ENCODE measurements at places on chromosomes 11 and 22.

- DNase-seq: no peak
Observed at GRCh38 chr11:2146051-2146450, 6.9 kb upstream of the IGF2 start.

DNA sequence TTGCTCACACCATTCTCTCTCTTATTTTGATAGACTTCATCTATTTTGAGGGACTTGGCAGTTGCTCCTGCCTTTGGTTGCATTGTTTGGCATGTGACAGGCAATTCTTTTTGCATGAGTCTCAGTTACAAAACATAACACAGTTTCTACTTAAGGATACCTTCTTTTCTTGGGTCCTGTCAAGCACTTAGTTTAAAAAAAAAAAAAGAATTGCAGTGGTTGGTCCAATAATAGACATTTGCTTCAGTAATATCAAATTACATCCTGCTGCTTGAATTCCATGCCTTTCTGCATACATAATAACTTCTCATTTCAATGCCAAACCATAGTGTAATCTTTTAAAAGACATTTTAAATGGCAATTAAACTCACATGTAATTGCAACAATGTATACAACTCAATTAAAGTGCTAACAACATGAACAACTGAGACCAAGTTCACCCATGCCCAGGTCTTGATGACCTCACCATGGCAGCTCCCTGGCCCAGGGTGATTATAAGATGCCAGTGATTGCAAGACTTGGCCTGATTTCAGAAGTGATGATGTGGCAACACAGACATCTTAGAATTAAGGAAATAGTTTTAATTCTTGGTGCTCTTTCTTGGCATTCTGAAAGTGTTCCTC, 32.2 kb upstream of the PLET1 start:
- no peak for DNase-seq

DNA sequence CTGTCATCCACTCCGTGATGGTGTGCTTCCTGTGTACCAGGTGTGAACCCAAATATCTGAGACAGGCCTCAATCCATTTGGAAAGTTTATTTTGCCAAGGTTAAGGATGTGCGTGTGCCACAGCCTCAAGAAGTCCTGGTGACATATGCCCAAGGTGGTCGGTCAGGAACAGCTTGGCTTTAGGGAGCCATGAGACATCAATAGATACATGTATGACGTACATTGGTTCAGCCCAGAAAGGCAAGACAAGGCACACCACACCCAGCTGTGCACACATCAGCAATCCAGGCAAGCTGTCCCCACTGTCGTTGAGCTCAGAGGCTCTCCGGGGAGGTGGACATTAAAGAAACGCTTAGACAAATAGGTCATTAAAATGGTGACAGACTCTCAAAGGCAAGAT, 56.8 kb upstream of the SHANK2 start:
- DNase-seq: no peak

DNA sequence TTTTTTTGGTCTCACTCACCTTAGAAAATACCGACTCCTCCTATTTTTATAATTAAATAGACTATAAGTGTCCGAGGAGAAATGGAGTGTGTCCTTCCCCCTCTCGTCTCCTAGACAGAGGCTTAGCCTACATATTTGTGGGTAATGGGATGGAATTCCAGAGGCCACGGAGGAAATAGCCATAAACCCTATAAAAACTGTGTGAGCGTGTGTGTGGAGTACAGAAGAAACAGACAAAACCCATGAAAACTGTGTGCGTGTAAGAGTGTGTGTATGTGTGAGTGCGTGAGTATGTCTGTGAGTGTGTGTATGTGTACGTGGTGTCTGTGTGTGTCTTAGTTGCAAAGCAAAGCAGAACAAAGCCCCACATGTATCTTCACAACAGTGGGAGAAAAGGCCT, 883.5 kb downstream of the OPCML start:
- DNase-seq: no peak

DNA sequence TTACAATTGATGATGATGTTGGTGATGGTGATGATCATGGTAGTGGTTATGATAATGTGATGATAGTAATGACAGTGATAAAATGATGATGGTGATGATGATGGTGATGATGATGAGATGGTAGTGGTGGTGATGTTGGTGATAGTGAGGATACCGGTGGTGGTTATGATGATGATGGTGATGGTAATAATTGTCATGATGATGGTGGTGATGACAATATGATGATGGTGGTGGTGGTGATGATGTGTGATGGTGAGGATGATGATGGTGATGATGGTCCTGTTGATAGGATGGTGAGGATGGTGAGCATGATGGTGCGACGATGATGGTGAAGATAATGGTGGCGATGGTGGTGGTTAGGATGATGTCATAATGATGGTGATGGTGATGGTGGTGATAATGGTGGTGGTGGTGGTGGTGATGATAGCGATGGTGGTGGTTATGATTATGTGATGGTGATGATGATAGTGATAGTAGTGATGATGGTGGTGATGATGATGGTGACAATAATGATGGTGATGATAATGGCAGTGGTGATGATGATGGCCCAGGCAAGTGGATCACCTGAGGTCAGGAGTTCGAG, 1129.9 kb downstream of the BRD1 start:
- no peak for DNase-seq

- no peak for DNase-seq
Observed at GRCh38 chr11:102172127-102172848, 62.0 kb downstream of the YAP1 start.

DNA sequence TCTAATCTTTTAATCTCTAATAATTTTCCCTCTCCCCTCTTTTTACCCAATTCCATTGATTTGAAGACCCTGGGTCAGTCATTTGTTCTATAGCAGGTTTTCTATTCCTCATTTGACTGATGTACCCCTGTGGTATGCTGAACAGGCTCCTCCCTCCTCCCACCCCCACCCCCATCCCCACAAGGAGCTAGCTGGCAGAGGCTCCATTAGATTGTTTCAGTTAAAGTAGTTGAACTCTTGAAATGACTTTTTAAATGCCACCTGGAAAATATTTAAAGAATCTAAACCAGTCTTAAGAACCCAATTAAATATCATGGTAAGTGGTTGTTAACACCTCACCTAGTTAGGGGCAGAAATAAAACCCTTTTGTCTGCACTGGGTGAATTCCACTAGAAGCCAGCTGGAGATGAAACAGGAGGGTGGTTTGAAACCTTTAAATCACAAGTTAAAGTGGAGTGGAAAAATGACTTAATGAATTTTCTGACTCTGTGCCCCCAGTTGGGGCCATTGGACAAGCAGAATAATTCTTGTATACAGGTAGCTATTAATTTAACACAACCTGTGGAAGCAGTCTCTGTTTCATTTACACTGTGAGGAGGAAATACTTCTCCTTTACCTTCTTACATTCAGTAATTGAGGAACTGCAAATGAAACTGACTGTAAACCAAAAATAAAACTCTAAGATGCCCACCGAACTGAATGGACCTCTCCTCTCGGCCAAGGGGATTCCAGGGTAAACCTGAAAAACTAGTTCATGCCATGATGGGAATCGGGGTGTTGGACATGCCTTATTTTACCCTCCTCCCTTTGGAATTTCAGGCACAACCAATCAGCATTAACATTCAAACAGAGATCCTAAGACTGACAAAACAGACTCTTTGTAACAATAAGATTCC, 30.7 kb downstream of the PRR5L start:
- DNase-seq: no peak

DNA sequence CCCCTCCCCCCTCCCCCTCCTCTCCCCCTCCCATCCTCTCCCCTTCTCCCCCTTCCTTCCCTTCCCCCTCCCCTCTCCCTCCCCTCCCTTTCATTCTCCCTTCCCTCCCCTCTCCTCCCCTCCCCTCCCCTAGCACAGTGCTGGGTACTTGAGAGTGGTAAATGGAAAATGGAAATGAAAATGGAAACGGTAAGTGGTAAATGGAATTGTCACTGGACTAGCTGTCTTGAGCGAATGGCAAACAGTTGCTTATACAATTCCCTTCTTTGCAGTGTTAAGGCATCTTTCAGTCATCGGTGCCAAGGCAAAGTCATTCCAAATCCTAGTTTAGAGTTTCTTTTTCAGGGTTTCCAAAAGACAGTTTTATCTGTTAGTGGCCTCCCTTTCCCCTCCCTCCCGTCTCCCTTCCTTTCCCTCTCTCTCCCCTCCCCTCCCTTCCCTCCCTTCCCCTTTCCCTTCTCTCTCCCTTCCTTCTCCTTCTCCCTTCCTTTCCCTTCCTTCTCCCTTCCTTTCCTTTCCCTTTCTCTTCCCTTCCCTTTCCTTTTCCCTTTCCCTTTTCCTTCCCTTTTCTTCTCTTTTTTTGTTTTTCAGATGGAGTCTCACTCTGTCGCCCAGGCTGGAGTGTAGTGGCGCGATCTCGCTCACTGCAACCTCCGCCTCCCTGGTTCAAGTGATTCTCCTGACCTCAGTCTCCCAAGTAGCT, 47.3 kb downstream of the GRAMD1B start:
- no peak for DNase-seq

DNA sequence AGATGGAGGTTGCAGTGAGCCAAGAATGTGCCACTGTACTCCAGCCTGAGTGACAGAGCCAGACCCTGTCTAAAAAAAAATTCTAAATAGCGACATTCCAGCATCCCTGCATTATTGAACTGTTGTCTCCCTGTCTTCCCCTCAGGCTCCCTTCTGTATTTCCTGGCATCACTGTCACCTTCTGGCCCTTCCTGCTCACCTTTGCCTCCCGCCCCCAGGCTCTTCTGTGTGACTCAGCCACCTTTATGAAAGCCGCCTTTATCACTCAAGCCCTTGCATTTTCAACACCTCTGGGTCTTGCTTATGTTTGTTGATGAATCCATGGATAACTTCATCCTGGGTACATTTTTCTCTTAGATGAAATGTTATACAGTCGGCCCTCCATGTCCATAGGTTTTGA, 21.1 kb downstream of the UBASH3B start:
- DNase-seq: no peak

DNA sequence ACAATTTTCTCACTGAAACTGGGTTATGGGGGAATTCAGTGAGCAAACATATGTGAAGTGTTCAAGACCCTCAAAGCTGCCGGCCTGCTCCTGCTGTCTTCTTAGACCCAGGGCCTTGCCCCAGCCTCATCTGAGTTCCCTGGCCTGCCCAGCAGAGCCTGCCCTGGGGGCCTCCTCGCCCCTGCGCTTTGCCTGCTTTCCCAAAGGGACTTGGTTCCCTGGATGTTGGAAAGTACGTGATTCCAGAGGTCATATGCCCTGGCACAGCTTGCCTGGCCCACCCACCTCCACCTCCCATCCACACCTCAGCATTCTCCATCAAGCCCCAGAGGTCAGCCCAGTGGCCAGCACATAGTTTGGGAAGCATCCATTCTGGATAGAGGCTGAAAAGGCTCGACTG, 13.7 kb upstream of the POU2F3 start:
- no peak for DNase-seq

DNA sequence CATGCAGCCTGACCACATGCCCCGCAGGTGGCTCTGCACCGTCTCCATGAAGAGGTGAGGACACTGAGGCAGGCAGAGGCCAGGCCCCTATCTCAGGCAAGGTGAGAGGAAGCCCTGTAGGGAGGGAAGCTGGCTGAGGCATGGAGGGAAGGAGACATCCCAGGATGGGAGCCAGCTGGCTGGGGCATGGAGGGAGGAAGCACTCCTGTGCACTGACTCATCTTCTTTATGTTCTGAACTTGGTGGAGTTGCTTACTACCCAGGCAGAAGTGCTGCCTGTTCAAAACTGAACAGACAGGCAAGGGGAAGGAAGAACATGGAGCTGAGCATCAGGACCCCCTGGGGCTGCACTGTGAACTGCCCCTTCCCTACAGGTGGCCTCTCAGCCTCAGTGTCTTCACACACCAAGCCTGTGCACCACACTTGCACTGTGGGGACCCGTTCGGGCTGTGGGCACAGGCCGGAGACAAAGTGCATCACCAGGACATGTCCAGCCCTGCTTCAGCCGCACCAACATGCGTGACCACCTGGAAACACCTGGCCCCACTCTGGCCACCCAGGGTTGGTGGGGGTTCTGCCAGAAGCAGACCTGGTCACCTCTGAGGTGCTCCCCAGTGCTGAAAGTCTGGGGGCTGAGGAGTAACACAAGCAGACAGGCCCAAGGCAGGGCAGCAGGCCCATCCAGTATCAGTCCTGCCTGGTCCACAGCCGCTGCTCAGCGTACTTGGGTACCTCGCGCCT, 55.5 kb downstream of the DGCR2 start:
- DNase-seq: no peak

- DNase-seq: no peak
Observed at GRCh38 chr11:122697636-122698167, 42.2 kb downstream of the UBASH3B start.

DNA sequence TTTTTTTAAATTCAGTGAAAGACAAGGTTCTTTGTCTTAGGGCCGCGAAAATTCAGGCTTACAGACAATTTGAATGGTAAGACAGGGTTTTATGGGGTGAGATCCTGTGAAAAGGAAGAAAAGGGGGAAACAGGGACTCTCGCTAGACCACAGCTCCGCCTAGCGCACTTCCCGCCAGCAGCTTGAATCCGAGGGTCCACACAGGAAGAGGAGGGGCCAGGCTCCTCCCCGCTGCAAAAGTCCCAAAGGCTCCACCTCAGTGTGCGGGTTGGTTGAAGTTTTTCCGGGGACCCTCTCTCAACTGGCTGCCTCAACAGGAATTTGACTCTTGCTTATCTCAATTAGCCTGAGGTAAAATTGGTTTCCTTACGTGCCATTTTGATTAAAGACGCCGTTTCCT, 950.9 kb upstream of the CNTN5 start:
- DNase-seq: no peak

DNA sequence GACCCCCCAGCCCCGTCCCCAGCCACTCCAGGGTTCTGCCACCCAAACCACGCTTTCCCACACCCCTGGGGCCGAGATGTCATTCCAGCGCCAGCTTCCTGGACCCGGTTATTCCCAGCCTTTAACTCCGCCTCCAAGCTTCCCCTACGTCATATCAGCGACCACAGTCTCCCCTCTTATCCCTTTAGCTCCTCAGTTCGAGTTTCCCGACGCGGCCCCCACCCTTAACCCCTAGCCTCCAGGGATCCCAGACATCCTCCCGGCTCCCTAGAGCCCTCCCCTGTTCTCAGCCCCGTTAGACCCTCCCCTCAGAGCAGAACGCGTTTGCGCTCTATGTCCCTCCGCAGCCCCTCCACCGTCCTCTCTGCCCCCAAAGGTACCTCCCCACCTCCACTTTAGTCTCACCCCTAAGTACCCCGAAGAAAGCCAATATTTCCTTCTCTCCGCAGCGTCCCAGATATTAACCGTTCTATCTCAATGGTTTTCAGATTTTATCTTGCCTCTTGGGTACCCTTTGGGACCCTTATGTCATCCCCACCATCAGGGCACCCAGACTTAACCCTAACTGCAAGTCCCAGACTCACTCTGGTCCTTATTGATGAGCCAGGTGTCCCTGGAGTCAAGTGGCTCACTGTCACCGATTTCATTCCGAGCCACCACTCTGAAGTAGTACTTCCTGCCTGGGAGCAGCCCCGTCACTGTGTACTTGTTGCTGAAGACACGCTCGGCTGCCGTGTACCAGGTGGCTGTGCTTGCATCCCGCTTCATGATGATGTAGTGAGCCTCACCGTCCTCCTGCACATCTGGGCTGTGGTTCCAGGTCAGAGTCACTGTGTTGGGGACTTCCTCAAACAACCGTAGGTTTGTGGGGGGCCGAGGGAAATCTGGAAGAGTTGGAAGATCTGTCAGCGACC, 8.0 kb downstream of the TMEM86A start:
- peak; percentile 19 for DNase-seq

All from stimulated activated CD4-positive, alpha-beta T cell treated with anti-CD3 and anti-CD28 coated beads, TNF-alpha, amount 100 ng/mL, for 4 hours (primary cell).